B cell (primary cell): ENCODE measurements at places on chromosomes 6 and 20.

DNA sequence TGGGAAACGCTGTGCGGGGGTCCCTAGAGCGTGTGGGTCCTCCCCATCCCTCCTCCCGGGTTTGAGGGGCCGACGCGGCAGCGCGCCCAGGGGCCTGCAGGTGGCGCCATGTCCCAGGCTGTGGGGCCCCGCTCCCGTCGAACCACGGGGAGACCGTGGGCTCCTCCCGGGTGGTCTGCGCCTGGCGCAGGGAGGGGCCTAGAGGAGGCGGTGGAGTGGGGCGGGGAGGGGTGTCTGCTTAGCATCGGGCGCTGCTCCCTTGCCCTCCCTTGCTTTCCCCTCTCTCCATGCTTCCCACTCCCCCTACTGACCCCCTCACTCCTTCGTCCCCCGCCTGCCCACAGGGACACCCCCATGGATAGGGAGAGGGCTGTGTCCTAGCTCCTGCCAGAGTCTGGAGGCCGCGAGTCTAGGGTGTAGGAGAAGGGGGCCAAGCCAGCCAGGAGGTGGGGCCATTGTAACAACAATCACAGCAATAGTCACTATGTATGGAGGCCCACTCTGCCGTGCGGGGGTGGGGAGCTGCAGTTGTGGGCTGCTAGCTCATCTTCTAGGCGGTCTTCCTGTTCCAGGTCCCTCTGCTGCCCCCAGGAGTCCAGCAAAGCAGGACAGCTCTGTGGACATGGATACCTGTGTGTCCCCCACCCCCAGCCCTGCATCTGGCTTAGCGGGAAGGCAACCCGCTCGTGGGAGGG is 51.7 kb downstream of the CHMP4B start:
- peak; percentile 58 for DNase-seq

- no peak for DNase-seq
Measured at GRCh38 chr6:147564556-147564955, 56.1 kb downstream of the SAMD5 start.

GRCh38 chr6:2970753-2971419 is 481 bp downstream of the SERPINB6 start:
- peak; percentile 63 for DNase-seq

DNA sequence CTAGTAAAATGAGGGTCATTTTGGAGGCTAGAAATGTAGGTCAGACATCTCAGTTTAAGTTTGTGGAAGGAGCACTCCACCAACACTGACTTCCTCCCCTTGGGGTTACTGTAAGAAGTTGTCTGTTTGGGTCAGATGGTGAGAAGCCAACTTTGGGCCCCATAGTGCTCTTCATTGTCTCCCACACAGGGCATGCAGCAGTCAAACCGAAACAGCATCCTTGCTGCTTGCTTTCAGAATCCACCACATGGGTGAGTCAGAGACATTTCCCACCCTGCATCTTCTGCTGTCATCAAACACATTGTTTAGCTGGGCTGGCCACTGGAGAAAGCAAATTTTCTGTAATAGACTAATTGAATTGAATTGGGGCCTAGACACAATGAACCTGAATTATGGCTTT is 16.8 kb downstream of the IL17F start:
- no peak for DNase-seq

DNA sequence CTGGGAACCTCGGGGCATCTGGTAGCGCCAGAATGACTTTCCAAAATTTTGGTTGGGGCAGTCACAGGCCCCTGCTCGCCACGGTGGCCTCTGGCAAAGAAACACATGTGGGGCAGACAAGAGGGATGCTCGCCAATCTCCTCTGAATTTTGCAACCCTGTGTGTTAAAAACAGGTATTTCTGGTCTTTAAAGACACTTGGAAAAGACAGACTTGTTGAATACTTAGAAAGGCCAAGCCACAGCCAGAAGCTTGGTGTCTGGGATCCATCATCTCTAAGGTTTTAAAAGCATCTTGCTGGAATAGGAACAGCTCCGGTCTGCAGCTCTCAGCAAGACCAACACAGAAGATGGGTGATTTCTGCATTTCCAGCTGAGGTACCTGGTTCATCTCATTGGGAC is 31.2 kb downstream of the HLA-E start:
- DNase-seq, result no peak

DNA sequence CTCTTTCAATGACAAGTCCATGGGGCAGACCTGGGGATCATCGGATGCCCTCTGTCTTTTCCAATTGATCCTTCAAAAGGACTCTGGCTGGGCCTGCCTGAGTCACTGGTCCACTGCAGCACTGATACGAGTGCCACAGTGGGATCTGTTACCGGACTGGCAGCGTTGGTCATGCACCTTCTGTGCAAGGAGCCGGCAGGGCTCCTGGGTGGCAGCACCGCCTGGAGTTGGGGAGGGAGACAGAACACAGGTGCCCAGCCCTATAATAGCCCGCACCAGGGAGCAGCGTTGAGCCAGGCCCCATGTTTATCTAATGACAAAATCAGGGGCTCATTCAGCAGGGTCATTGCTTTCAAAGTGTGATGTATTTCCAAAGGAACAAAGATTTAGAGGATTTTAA is 64.2 kb upstream of the NXT1 start:
- no peak for DNase-seq

DNA sequence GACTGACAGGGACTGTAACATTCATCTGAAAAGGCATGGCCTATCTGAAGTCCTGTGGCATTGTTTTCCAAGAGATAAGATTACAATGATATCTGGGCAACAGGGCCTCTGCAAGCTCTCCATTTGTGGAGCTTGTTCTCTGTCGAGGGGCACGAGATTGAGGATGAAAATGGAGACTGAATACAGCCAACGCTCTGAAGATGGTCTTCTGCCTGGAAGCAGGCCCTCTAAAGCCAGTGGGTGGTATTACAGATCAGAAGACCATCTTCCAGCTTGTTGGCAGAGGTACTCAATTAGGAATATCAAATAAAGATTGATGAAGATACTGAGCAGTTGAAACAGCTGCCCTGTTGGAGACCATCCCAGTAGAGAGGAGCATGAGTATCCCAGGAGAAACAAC is 288.2 kb downstream of the CENPW start:
- DNase-seq, result no peak

- no peak for DNase-seq
Measured at GRCh38 chr20:3135507-3136070, 24.1 kb downstream of the FASTKD5 start.

DNA sequence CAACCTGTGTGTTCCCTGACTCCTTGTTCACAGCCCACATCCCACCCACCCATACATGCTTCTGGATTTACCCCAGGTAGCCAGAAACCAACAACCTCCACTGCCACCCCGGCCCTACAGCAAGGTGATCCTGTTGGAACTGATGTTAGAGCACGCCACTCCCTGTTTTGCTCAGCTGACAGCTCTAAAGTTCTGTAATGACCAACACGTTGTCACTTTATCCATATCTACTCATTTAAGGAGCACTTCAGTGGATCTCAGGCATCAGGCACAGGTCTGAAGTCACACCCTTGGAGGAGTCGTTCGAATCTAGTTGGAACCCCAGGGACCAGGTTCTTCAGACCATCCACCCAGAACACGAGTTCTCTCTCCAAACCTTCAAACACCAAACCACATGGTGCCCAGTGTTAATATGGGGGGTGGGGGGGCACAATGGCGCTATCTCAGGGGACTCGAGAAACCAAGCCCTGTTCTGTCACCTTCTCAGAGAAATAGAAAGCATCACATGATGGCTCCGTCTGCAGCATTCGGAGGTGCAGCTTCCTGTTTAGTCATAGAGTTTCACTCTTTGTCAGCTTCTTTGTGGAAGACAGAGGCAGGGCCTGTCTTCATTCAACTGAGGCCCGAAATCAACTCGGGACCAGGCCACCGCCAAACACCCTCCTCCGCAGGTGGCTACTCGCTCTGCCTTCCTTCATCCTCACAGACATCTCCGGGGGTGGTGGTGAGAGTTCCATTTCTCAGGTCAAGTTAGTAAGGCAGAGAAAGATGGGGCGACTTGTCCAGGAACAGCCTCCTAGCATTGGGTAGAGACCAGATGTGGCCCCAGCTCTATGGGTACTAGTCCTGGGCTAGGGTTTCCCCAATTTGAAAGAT is 142.2 kb downstream of the NFATC2 start:
- DNase-seq, result peak; percentile 93

- no peak for DNase-seq
Measured at GRCh38 chr6:89339565-89339964, 13.0 kb downstream of the UBE2J1 start.

DNA sequence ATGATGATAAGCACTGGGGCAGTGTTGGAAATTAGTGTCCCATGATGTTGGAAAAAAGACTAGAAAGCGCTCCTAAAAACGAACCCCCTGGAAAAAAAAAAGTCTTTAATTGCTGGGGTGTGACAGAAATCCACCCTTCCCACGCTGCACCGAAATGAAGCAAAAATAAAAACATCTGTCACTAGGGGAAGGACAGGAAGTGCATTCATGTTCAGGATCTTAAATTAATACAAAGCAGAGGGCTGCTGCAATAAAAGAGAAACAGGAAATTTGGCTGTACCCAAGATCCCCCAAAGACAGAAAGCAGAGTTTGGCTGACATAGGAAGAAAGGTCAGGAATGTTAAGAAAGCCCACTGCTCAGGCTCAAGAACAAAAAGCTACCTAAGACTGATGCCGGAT is 333.9 kb downstream of the TBC1D32 start:
- no peak for DNase-seq

GRCh38 chr6:91743756-91744155 is 1156.9 kb upstream of the MAP3K7 start:
- DNase-seq, result no peak

- no peak for DNase-seq
Measured at GRCh38 chr6:144115219-144115618, 19.8 kb upstream of the SF3B5 start.

- no peak for DNase-seq
Measured at GRCh38 chr6:52736145-52736544, 27.1 kb downstream of the GSTA2 start.

DNA sequence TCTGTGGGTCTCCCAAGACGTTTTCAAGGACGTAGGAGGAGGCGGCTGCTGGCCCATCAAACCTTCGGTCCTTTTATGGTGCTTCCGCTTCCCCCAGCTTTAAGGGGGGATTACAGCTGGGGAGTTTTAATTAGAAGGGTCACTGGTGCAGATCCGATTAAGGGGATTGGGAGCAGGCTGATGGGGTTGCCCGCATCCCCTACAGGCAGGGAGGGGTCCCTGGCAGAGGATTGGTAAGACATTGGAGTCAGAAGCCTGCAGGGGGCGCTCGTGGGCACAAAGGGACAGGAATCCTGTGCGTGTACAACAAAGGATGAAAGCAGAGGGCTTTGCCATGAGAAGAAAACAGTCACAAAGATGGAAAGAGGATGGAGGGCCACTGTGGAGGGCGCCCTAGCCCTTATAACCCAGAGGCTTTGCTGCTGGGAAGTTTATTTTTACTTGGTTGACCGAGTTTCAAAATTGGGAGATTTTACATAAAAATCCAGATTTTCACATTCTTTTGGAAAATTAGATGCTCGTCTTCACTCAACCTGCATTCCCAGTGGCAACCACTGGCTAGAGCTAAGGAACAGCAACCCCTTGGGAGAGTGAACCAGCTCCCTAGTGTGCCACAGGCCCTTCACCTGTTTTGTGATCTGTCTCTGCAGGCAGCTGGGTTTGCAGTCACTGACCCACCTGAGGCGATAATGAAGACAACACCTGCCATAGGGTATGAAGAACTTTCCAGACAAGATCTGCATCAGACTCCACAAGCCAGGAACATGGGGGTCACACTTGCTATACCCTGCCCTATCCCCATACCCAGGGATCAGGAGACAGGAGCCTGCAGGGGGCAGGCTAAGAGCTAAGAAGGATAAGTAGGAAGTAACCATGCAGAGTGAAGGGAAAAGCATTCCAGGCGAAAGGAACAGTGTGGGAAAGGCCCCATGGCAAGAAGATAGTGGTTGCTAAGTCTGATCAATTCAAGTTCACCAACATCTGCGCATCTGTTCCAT is 97.7 kb downstream of the KCNB1 start:
- peak; percentile 34 for DNase-seq

DNA sequence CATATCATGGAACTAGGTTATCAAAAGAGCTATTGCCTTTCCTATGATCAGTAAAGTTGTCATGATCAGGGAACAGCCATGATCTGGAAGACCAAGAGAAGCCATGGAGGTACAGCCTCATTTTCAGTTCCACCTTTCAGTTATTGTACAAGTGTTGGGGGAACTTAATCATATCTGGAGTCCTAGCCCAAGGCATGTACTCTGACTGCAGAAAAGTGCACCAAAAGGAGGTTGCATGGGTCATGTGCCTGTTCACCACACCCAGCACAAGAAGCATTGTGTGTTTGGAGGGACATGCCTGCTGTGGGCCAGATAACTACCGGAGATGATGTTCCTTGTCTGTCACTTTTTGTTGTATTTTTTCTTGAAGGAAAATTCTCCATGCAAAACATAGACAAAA is 185.8 kb upstream of the MAN1A1 start:
- DNase-seq, result no peak

DNA sequence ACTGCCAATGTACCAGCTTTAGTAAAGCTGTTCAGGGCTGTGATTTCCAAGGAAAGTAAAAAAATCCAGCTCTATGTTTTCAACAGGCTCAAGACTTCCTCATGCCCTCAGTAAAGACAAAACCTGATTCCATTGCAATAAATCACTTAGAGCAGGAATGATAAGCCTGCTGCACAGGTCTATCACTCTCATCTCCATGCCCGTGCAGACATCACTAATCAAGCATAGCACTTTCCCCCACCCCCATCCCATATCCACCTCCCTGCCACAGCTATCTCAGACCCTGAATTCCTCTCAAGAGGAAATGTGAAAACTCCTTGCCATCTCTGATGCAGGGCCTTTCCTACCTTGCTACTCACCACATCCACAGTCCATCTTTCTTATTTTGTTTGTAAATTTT is 554.9 kb downstream of the MAFB start:
- no peak for DNase-seq

- DNase-seq, result no peak
Measured at GRCh38 chr6:75244063-75244584, 523 bp upstream of the COX7A2 start.

DNA sequence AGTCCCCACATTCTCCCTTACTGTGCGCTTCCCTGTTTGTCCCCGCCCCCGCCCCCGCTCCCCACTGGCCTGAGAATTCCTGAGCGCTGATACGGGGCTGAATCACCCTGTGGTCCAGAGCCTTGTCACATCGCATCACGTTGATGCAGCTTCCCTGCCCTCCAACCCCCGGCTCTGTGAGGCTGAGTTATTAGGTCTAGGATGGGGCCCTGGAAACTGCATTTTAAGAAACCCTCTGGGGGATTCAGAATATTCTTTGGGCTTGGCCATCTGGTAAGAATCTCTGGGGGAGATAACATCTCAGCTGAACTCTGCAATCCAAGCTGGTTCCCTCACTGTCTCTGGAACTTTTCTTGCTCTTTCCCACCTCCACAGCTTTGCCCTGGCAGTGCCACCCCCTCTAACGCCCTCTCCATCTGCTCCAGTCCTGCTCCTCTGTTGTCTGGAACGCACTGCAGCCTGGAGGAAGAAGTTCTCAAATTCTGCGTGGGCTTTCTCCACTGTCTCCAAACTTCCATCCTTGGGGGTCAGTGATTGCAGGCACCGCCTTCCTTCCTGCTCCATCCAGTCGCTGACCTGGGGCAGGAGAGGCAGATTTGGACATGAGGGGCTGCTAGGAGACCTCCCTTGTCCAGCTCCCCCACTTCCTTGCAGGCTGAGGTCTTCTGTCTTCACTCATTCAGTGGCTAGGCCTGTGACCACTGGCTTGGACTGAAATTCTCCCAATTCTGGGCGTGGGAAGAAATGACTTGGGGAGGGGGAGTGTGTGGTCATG is 42.6 kb downstream of the KIAA1755 start:
- DNase-seq, result no peak
